ENCODE measurements at places on chromosomes 4 and X. TPM values are rescaled to one million over a fixed set of nuclear protein-coding genes. Genes with fewer than 3 reads are reported as not detected.

The FAM149A gene
- 1.1 TPM for total RNA-seq

The VSIG4 gene
- total RNA-seq = not detected

The OSTC gene
- 30.9 TPM for total RNA-seq

The ADH6 gene
- total RNA-seq = not detected

The SLC25A14 gene
- 14.9 TPM for total RNA-seq

The PNMA6F gene
- not detected for total RNA-seq

The GAGE12E gene
- total RNA-seq = not detected

The RHOXF2B gene
- not detected for total RNA-seq

The F9 gene
- not detected for total RNA-seq

The PITX2 gene
- total RNA-seq = not detected

The ARHGAP36 gene
- not detected for total RNA-seq

The LINC00632 gene
- 0.54 TPM for total RNA-seq

The NWD2 gene
- not detected for total RNA-seq

The GAGE1 gene
- not detected for total RNA-seq

The COX7B2 gene
- not detected for total RNA-seq

The MAP7D2 gene
- 0.99 TPM for total RNA-seq

The GLOD5 gene
- not detected for total RNA-seq

The ZNF732 gene
- total RNA-seq = not detected

The DYNLT3 gene
- total RNA-seq = 18.8 TPM

The SPANXB1 gene
- total RNA-seq = not detected

The USP17L12 gene
- total RNA-seq = not detected

The GRIA2 gene
- total RNA-seq = not detected

The TRIM2 gene
- 3.8 TPM for total RNA-seq

The CENPI gene
- total RNA-seq = 1.1 TPM

The UGT2B17 gene
- total RNA-seq = not detected

The TRIML2 gene
- not detected for total RNA-seq

The AFAP1 gene
- total RNA-seq = 5.0 TPM

The MAPK10 gene
- total RNA-seq = 0.72 TPM

The ALB gene
- total RNA-seq = not detected

The ANXA10 gene
- not detected for total RNA-seq

The INPP4B gene
- 89.4 TPM for total RNA-seq

The KLF8 gene
- total RNA-seq = 12.1 TPM

The NLGN4X gene
- total RNA-seq = not detected

The FAM156A gene
- 20.0 TPM for total RNA-seq

The HTR2C gene
- not detected for total RNA-seq

The TBX22 gene
- total RNA-seq = not detected

The DCAF12L2 gene
- total RNA-seq = not detected

The FAM47A gene
- total RNA-seq = not detected

The PLAC8 gene
- total RNA-seq = 70.0 TPM

The COL4A5 gene
- total RNA-seq = not detected

The ASB11 gene
- 0.30 TPM for total RNA-seq

The KLHL34 gene
- 0.89 TPM for total RNA-seq

The MXRA5 gene
- total RNA-seq = not detected

The SHROOM3 gene
- total RNA-seq = not detected

The PLXNB3 gene
- 0.52 TPM for total RNA-seq

The PNMA3 gene
- total RNA-seq = 9.9 TPM

The DCAF12L1 gene
- not detected for total RNA-seq
